ENCODE measurements at places on chromosomes 2 and 18. TPM values are rescaled to one million over a fixed set of nuclear protein-coding genes. Genes with fewer than 3 reads are reported as not detected.

The RNU2-63P gene
- total RNA-seq = 284 TPM

The SEPTIN10 gene
- total RNA-seq = 125 TPM

The BUB1 gene
- 12.2 TPM for total RNA-seq

The GPR17 gene
- not detected for total RNA-seq

The PTPRN gene
- not detected for total RNA-seq

The ACOXL gene
- not detected for total RNA-seq

The CPLX4 gene
- not detected for total RNA-seq

The ALPG gene
- total RNA-seq = not detected

The MCFD2 gene
- total RNA-seq = 186 TPM

The EVX2 gene
- total RNA-seq = not detected

The CREG2 gene
- total RNA-seq = 0.72 TPM

The OTOS gene
- total RNA-seq = not detected

The CD8B2 gene
- not detected for total RNA-seq

The C1QL2 gene
- not detected for total RNA-seq

The METTL21A gene
- 14.5 TPM for total RNA-seq

The HMSD gene
- total RNA-seq = not detected

The MOGAT1 gene
- not detected for total RNA-seq

The SNX17 gene
- 106 TPM for total RNA-seq

The CXCR4 gene
- total RNA-seq = 76.6 TPM

The PPP1R1C gene
- not detected for total RNA-seq

The TOGARAM2 gene
- under 0.01 TPM for total RNA-seq

The AQP12A gene
- total RNA-seq = not detected

The ANKRD23 gene
- total RNA-seq = 0.45 TPM

The SLC4A5 gene
- 0.09 TPM for total RNA-seq

The RBMS1 gene
- total RNA-seq = 81.9 TPM

The GALNT13 gene
- 0.36 TPM for total RNA-seq

The CCBE1 gene
- total RNA-seq = 1.5 TPM

All from endothelial cell of coronary artery (primary cell).